ENCODE measurements at places on chromosomes 5 and 9.

DNA sequence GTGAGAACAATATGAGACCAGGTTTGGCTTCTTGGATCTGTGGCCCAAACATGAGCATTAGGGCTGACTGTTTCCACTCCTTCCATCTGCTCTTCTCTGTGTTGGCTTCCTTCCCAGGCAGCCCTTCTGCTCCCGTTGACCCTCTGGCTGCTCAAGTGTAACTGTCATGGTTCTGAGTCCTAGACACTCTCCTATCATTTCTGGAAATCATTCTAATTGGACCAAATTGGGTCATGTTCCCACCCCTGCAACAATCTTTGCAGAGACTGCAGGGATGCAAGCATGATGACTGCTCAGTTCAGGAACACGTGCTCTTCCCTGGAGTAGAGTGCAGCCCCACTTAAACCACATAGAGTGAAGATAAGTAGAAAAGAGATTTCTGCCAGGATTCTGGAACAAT, 741.4 kb downstream of the TAF11L14 start:
- DNase-seq: no peak

- no peak for DNase-seq
These were observed 48.3 kb upstream of the IL17B start for GRCh38 chr5:149427374-149427773.

- no peak for DNase-seq
These were observed 80.1 kb downstream of the F2RL2 start for GRCh38 chr5:76542887-76543690.

- DNase-seq: no peak
These were observed 14.0 kb upstream of the SV2C start for GRCh38 chr5:76069061-76069735.

DNA sequence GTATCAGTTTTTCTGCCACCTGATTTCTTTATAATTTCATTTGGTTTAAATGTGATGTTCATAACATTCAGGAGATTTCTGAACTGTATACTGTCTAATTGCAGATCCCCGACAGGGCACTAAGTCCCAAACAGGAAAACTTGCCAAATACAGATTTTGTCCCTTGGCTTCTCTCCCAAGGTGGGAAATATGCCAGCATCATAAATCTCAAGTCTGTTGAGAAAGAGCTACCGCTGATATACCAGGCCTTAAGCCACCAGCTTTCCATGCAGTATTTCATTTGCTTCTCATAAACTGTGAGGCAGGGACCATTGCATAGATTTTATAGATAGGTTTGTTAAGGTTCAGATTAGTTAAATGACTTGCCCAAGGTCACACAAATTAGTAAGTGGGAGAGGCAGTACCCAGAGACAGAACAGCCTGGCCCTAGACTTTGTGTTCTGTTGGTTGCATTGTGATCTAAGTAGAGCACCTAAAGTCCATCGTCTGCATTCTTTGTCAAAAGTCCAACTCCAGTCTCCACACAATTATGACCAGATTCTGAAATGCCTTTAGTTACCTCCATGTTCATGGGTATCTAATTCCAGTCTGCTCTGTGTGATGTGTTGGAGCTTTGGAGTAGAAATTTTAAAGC, 16.2 kb downstream of the GPR21 start:
- no peak for DNase-seq

DNA sequence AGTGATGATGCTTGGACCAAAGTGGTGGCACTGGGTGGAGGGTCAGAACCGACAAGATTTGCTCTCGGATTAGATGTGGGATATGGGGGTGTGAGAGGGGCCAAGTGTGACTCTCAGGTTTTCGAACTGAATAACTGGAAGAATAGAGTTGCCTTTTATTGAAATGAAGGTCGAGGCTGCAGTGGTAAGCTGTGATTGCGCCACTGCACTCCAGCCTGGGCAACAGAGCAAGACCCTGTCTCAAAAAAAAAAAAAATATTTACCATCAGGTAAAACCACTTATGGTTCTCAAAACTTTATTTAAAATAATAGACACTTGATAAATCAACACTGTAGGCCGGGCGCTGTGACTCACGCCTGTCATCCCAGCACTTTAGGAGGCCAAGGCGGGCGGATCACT, 27.2 kb downstream of the EXOSC2 start:
- no peak for DNase-seq

- DNase-seq: no peak
These were observed at the start of gene VCAN for GRCh38 chr5:83471405-83472212. VCAN (plus strand) TSS chr5:83471744; CDS start chr5:83483519, 11,775 bp downstream.

DNA sequence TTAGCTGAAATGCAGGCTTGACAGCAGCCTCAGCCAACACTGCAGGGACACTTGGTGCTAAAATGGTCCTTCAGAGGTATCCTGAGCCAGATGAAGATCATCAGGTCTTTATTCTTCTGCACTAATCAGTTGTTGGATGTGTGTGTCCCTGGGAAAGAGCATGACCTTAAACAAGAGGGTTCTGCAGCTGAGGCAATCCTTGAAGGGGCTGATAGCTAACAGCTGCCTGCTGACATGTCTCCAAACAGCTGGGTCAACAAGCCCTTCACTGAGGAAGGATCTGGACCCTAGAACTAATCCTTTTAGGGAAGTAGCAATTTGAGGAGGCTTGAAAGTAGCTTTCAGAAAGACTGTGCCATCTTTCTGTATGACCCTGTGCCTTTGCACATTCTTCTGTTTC, 376.3 kb upstream of the ACTBL2 start:
- DNase-seq: no peak

- DNase-seq: no peak
These were observed 45.0 kb downstream of the PRR16 start for GRCh38 chr5:120509053-120509452.

DNA sequence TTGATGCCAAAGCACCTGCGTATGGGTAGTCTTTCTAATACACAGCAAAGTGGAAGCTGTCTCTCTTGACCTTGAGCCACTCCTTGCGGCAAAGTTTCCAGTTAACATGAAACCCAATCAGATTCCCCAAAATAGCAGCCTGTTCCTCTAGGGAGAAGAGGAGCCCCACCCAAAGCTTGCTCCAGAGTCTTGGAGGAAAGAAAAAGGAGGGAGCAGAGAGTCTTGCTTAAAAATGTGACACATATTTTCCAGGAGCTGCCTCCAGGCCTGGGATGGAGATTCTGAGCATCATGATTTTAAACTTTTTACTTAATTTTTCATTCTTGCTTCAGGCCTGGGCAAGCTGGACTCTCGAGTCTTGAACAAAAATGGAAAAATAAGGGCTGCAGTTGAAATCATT, 223.5 kb upstream of the TNC start:
- DNase-seq: no peak

GRCh38 chr5:145198525-145199260, 636.4 kb downstream of the PRELID2 start:
- no peak for DNase-seq

DNA sequence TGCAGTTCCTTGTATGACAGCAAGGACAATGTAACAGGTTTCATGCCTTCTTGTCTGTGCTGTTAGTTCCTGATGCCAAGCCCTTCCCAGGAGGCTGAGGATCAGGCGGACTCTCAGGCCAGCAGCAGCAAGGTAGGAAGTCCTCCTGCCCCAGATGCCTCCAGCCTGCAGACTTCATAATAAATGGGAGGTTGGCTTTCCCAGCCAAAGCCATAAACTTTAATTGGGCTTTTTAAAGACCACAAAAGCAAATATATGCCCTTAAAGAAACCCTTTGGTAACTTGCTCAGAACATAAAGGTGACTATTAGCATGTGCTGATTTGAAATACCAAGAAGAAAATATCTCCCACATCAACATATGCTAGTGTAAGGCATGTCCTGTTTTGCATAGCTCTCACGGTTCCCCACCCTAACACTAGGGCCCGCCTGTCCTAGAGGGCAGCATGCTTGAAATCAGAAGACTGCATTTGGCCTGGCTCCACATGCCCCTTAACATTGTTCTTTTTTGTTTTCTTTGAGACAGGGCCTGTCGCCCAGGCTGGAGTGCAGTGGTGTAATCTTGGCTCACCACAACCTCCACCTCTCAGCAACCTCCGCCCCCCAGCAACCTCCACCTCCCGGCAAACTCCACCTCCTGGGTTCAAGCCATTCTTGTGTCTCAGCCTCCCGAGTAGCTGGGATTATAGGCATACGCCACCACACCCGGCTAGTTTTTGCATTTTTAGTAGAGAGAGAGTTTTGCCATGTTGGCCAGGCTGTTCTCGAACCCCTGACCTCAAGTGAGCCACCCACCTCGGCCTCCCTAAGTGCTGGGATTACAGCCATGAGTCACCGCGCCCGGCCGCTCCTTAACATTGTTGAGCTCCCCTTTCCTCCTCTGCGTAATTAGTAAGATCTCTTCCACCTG, 44.6 kb upstream of the FCN1 start:
- no peak for DNase-seq

- no peak for DNase-seq
These were observed 57.2 kb downstream of the DENND1A start for GRCh38 chr9:123872710-123873109.

DNA sequence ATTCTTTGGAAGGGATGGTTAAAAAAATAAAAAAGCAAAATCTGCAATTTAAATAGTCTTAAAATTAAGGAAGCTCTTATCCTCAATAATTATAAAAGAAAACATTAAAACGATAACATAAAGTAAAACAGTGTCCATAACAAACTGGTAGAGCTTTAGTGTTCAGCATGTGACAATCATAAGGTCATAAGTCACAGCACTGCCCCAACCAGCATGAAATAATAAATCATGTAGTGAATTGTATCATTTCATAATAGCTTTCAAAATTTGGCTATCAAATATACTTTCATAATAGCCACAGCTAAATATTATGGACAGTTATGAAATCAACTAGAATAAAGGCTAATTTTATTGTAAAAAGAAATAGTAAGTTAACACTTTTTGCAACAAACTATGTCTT, 10.0 kb downstream of the NR3C1 start:
- DNase-seq: no peak

- peak; percentile 8 for DNase-seq
These were observed 97.4 kb downstream of the OSTF1 start for GRCh38 chr9:75185585-75186170.

DNA sequence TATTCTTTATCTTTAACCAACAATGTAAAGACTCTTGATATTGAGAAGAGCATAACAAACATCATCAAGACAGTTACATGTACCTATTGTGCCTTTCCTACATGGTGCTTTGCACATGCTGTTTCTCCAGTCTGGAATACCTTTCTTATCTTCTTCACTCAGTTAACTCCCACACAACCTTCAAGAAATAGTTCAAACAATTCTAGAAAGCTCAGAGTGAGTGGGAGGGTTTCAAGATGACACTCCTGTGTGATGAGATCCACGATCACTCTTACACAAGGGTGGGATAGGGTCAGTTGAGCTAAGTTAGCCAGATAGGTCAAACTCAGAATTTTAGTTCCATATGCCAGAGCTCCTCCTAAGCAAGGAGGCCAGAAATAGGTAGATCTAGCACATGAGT, 915.5 kb downstream of the NR2F1-AS1 start:
- DNase-seq: no peak

GRCh38 chr9:94031946-94032345, 52.3 kb upstream of the PTPDC1 start:
- no peak for DNase-seq

GRCh38 chr9:93509084-93509483, 55.7 kb upstream of the FAM120AOS start:
- DNase-seq: no peak

DNA sequence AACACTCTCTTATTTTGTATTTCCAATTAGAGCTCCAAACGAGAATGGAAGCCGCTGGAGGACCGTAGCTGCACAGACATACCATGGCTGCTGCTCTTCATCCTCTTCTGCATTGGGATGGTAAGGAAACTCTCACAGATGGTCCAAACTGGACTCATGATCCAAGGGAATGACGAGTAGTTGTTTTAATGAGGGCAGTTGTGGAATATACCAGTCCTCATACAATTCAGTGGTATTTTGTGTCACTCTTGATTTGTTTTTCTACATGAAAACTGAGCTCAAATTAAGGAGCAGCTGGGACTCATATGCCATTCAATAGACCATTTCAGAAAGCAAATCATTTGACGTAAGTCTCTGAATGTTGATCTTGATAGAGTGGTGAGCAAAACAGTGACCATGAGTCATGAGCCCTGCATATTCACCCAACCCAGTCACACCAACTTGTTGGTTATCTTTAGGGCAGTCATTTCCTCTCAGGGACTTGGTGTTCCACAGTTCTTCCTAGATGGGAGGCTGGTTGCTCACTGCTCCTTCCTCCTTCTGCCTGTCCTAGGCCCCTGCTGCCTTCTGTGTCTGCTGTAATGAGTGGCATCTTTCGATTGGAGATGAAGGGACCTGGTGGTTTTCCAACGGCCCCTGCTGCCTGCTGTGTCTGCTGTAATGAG, 54.9 kb downstream of the SLC44A1 start:
- no peak for DNase-seq

DNA sequence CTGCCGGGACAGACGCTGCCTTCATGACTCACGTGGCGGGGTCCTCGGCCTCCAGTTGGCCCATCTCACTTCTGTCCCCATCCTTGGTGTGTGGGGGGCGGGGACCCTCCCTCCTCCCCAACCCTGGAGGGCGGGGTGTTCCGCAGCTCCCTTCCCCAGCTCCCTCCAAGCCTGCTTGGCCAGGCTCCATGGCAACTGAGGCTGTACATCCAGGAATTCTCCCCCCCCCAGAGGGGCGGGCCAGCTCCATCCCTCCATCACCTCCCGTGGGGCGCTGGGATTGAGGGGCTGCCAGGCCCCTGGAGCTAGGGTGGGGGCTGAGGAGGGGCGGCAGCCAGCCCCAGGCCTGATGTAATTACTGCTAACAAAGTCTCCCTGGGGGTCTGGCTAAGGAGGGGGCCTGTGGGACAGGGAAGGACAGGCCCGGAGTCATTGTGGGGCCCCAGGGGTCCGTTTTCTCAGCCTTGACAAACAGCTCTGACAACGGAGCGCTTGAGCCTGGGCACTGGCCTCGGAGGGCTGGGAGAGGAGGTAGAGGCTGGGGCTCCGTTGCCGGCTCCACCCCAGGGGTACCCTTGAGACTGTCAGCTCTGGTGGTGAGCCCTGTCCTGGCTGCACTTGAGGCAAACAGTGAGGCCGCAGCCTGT, 8.0 kb downstream of the DIPK1B start:
- no peak for DNase-seq

DNA sequence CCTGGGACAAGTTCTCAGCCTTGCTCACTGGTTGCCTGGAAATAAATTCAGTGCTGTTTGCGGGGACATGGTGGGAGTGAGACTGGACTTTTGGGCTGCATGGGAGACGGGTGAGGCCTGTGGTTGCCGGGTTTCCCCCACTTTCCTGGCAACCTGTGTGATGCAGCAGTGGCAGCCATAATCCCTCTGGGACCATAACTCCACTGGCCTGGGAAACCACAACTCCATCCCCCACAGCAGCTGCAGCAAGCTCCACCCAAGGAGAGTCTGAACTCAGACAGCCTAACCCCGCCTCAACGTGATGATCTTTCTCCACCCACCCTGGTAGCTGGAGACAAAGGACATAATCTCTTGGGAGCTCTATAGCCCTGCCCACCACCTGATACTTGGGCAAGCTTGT, 349.9 kb downstream of the PIK3R1 start:
- DNase-seq: no peak

All from stimulated activated CD4-positive, alpha-beta T cell treated with anti-CD3 and anti-CD28 coated beads, TNF-alpha, amount 100 ng/mL, for 4 hours (primary cell).